Activated CD4-positive, alpha-beta T cell treated with anti-CD3 and anti-CD28 coated beads, Interleukin-2, amount 10 ng/mL, durations not matched to agents 24 days and 14 days (primary cell): ENCODE measurements at places on chromosomes 7 and 10. TPM values are rescaled to one million over a fixed set of nuclear protein-coding genes. Genes with fewer than 3 reads are reported as not detected.
A peak's percentile ranks its signal among the peaks of the same experiment; 100 is the strongest.

DNA sequence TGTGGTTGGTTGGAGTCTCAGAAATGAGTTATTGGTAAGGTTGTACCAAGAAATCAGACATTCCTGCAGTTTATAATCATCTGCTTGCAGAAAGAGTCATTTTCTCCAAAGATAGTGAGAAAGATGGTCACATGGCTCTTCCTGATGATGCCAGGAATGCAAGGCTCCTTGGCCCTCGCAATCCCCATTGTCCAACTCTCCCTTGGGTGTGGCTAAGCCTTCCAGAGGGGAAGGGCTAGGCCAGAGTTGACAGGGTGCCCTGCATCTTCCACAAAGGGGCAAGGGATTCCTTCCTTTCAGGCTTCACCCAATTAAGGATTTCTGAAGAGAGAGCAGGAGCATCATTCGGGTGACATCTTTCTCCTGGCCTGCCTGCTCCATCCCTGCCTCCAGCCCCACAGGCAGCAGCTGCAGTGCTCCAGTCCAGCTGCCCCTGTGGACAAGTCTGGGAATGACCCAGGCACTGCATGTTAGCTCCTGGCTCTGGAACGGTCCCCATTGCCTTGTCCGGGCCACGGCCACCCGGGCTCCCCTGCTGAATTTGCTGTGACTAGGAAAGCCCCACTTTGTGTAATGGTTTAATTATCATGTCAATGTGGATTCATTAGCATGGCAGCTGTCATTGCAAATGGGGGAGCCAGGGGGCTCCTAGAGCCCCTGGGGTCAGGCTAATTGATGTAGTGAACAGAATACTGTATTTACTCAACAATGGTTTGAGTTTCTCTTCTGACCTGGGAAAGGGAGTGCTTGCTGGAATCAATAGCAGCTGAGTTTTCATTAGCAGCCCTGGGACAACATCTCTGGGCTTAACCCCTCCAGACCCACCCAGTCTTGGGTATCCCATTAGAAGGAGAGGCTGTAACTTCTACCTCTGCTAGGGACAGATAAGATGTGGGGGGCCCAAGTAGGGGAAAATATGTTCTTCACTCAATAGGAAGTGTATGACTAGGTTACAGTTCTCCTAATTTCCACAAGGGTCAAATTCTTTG, 112.6 kb upstream of the TBX20 start:
- DNase-seq = no peak

DNA sequence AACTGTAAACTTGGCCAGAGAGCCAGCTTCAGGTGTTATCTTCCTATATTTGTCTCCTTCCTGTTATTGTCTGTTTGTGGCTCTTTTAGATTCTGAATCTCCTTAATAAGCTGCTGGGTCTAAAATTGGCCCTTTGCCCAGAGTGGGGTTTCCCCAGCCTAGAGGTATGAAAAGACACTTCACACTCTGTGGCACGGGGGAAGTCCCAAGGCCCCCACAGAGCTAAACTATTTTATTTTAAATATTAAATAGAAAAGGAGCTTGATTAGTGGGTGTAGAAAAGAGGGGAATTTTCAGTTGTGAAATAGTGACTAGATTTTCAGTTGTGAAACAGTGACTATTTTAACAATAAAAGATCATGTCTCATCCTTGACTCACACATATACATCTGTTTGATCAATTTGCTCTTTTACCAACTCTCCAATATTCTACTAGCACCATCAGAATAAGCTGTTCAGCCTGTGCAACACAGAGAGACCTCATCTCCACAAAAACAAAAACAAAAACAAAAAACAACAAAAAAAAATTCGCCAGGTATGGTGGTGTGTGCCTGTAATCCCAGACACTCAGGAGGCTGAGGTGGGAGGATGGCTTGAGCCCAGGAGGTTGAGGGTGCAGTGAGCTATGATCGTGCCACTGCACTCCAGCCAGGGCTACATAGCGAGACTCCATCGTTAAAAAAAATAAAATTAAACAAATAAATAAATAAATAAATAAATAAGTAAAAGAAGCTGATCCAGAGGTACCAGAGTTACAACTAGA, 24.9 kb upstream of the ADO start:
- DNase-seq = peak; percentile 84

DNA sequence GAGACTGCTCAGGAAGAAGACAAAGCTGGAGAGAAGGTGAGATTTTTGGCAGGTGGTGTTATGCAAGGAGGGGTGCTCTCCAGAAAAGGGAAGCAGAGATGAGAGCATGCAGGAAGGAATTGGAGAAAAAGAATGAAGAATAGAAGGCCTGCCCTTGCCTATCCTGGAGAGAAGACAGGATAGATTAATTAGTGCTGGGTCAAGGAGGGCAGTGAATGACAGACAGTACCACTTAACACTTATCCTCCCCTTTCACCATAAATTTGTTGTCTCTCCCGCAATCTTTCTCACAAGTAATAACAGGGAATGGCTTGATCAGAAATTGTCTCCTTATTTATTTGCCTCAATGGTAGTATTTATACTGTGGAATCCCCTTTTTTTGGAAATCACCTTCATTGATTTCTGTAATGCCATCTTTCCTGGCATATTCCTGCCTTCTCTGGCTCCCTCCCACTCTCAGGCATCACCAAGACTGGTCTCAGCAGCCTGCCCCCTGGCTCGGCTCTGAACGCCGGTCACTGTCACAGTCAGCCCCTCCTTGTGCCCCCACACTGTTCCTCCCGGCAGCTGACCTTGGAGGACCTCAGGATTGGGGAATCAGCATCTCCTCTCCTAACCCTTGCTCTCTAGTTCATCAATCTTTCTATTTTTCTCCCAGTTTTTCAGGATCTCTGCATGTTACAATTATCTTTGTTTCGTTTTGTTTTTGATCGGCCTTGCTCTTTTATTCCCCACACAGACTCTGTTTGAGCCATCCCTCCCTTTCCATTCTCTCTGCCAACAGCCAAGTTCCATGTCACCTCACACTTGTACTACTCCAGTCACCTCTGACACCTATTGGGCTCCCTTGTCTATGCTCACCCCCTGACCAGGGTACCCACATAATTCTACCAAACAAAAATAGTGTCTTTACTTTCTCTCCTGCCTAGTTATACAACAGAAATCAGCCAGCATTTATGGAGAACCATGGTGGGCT, 294.2 kb downstream of the PLXDC2 start:
- no peak for DNase-seq

DNA sequence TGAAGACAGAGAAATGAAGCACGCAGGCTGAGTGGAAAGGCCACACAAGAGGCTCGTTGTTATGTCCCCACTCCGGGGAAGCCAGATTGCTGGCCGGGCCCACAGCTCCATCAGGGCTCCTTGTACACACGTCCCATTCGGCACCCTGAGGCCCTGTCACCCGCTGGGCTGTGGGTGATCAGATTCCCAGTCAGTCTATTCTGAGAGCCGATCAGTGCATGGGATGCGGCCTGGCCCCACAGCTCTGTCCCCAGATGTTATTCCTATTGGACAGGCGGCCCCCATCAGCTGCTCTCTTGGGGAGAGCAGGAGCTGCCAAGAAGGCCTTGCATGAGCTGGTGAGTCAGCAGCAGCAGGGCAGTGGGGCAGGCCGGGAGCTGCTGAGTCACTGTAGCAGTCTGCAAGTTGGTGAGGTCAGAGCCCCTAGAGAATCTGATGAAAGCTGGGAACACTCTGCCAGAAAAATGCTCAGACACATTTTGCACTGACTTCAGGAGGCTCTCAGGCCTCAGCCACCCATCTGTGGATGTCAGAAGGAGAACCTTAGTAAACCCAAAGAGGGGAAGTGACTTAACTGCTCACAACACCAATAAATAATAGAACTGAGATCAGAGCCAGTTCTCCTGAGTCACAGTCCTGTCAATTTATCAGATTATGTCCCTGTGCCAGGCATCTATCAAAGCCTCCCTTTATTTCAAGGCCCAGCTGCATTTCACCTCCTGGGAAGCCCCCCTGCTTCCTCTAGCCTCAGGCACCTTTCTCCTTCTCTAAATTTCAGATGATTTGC, 9.4 kb upstream of the PSAP start:
- DNase-seq = peak; percentile 63

GRCh38 chr7:35019179-35019729, 18.0 kb downstream of the DPY19L1 start:
- DNase-seq = no peak

- no peak for DNase-seq
These were observed 253.5 kb downstream of the NSUN6 start for GRCh38 chr10:18397906-18398305.

GRCh38 chr10:45470098-45471012, 96.3 kb downstream of the ALOX5 start:
- peak; percentile 81 for DNase-seq

DNA sequence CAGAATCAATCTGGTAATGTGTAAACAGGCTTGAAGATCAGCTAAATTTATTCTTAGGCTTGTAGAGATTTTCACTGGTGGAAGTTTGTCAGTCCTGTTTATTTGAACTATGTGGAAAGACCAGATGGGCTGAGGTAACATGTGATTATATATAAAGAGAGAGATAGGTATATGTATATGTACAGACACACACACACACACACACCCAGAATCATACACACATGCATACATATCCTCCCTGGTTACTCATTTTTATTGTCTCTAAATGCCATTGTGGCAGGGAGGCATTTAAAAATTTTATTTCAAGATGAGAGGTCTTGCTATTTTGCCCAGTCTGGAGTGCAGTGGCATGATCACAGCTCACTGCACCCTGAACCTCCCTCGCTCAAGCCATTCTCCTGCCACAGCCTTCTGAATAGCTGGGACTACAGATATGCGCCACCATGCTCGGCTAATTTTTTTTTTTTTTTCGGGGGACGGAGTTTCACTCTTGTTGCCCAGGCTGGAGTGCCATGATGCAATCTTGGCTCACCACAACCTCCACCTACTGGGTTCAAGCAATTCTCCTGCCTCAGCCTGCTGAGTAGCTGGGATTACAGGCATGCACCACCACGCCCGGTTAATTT, 78.1 kb upstream of the CYTH3 start:
- DNase-seq = no peak

UNCX gene
- not detected in 2 replicates for total RNA-seq

GRCh38 chr7:80921130-80921529, 2.3 kb upstream of the SEMA3C start:
- DNase-seq = no peak

DNA sequence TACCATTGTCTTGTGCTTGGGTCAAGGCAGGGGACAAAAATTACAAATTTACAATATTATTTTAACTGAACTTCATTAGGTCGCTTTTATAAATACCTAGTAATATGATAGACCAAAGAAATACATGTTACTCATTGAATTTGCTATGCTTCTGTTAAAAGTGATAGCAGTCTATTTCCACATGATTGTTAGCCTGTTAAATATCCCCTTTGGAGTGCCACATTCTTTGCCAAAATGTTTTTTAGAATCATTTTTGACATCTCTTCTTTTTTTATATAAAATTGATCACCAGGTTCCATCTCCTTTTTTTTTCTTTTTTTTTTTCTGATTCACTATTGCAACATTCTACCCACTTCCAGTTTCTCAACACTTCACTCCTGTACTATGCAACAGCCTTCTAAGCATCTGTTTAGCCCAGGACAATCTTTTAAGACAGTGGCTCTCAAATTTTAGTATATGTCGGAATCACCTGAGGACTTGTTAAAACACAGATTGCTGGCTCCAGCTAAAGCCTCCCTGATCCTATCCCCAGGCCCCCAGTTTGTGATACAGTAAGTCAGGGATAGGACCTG, 16.4 kb upstream of the NDUFA5 start:
- DNase-seq = no peak

GSTO2 gene
- 0.77 and 1.3 TPM in 2 replicates for total RNA-seq

GRCh38 chr7:127239814-127240213, 12.9 kb downstream of the GRM8 start:
- DNase-seq = no peak

DNA sequence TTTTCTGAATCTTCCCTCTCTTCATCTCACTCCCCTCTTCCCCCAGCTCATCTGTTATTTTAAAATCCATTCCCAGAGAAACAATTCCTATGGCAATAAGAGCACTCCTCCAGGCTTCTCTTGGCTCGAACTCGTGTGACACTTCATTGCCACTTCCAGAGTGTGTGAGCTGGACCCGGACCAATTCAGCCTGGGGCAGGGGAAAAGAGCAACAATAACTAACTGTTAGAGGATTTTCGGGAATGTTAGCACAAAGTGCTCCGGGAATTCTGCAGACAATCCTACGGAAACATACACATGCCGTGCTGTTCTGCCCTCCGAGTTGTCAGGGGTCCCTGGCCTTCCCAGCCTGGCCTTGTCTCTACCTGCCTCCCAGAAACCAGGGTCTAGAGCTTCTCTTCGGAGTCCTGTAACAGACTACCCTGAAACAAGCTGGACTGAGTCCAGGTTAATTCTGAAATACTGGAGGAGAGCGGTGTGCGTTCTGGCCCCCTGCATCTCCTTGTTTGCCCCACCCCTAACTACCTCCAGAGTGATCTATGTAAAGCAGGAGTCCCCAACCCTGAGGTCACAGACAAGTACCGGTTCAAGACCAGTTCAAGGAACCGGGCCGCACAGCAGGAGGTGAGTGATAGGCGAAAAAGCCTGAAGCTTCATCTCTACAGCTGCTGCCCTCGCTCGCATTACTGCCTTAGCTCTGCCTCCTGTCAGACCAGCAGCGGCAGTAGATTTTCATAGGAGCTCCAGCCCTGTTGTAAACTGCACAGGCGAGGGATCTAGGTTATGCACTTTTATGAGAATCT, 11.3 kb downstream of the COL26A1 start:
- DNase-seq = no peak

DNA sequence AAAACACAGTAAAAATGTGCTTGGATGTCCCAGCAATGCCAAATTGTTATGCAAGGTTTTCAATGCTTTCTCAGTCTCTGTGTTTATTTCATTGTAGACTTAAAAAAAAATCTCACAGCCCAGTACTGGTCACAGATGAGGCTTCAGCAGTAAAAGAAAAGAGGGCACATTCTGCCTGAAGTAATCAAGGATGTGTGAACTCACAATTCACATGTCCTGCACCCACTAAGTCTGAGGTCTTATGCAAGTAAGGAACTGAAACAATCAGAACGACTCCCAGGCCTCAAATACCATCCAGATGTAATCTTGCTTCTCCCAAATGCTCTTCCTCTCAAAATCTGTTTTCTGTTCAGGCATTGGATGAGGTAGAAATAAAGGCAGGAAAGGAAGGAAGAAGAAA, 33.7 kb downstream of the ADRB1 start:
- no peak for DNase-seq

RADIL gene
- 0.14 and 0.26 TPM in 2 replicates for total RNA-seq
